Natural killer cell (primary cell): ENCODE measurements at places on chromosomes 5 and 9. TPM values are rescaled to one million over a fixed set of nuclear protein-coding genes. Genes with fewer than 3 reads are reported as not detected.

GRCh38 chr5:134098690-134099089 lies 15.8 kb upstream of the TCF7 start:
- DNase-seq = no peak

DNA sequence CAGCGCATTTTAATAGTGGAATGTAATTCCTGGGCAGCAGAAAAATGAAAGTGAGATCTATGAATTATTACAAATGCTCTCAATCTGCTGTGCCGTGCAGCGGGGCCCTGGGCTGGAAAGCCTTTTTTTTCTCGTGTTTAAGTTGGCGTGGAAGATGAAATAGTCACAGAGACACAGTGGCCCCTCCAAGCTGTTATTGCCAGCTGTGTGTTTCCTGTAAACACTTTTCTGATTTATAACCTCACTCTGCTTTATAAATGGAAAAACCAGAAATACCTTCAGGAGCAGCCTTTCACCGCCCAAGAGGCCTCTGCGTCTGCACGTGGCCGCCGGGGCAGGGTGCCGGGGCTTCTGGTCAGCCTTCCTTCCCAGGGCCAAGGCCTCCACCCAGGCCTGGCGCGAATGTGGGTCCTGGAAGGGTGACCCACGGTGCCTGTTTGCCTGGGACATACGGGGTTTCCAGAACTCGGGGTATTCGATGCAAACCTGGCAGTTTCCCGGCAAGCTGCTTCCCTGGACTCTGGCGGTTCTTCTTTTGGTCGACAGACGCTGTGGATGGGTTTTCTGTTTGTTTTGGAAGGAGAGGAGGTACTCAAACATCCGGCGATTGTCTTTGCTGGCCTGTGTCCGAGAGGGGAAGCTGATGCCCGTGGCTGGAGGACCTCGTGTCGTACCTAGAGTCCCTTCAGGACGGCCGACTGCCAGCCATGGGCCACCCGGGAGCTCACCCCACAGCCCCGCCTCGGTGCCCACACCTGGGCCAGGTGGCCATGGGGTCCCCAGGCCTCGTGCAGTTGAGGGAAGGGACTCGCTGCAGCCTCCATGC lies 256.7 kb downstream of the PARP8 start:
- no peak for DNase-seq

DNA sequence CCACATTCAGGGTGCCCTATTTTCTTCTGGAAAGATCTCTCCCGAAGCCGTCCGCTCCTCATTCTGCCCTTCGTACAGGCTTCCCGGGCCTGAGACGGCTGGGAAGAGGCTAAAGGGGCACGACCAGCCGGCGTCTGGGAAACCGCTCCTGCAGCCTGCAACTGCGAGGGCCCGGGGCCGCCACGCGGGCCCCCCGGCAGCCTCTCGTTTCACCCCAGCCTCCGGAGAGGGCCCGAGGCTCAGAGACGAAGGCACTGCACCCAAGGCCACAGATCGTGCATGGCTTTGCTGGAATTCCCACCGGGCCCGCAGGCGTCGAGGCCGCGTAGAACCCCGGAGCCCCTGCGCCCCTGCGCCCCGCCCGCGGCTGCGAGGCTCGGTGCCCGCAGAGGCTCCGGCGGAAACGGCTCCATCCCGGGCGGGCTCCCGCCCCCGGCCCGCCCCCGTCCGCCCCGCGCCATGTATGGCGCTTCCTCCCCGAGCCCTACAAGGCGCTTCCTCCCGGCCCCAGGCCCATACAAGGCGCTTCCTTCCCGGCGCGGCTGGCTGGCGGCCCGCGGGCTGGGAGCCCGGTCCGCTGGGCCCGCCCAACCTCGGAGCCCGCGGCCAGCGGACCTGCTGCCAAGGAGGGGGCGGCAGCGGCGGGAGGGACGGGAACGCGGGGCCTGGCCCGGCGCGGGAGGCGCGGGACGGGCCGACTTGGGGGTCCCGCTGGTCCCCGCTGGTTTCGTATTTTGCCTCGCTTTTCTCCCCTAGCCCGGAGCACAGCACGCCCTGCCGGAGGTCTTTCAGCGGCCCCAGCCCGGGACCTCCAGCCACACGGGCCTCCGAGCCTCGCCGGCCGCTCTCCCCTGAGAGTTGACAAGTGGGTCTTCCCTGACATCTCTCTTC lies 26.6 kb downstream of the EGR1 start:
- peak; percentile 75 for DNase-seq

DNA sequence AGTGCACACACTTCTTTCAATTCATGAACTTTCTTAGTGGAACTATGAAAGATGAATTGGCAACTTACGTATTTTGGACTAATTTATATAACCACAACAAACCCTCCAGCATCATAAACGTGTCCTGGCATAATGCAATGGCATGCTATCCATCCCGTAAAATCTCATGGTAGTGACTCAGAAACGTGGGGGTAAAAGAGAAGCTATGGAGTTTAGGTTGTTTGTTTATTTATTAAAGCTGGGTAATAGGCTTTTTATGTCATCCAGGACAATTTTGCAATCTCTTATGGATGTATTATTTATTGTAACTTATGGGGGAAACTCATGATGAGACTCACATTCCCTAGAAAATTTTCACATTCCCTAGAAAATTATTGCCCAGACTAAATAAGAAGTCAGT lies 106.3 kb downstream of the GDA start:
- no peak for DNase-seq

- no peak for DNase-seq
Observed at GRCh38 chr9:4137234-4137633, 162.6 kb downstream of the GLIS3 start.

DNA sequence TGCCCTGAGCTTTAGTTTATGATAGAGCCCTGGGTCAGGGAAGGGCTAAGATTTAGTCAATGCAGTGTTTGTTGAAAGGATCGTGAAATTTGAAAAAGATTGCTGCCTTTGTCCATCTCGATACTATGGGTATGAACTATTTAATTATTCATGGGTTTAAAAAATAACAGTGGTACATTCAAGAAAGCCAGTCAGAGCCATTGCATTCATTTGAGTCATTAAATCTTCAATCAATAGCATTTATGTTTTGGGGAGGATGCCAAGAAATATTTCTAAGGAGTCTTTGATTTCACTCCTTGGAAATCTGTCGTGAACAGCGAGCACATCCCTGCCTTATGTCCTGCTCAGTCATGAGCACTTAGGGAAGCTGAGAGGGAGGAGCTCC lies 54.4 kb upstream of the LRRTM2 start:
- no peak for DNase-seq

GRCh38 chr9:93376411-93376810 lies 75.1 kb upstream of the FAM120A start:
- no peak for DNase-seq

DNA sequence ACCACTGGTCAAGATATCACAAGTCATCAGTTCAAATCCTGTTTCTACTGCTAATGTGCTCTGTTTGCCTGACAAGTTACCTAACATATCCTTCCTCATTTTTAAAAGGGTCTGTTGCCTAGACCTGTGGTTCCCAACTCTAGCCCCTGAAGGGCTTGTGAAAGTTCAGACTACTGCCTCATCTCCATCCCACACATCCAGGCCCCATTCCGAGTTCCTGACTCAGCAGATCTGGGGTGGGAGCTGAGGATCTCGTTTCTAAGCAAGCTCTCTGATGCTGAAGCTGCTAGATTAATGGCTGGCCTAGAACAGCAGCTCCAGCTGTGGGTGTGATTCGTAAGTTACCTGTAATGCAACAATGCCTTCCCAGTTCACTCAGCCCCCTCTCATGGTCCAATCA lies 32.5 kb downstream of the S1PR3 start:
- DNase-seq = no peak

- no peak for DNase-seq
Observed at GRCh38 chr5:169970339-169970738, 10.0 kb downstream of the INSYN2B start.

GRCh38 chr9:119763260-119763659 lies 394.0 kb upstream of the BRINP1 start:
- DNase-seq = no peak

- DNase-seq = peak; percentile 50
Observed at GRCh38 chr9:22010866-22011625, 1.9 kb upstream of the CDKN2B start.

DNA sequence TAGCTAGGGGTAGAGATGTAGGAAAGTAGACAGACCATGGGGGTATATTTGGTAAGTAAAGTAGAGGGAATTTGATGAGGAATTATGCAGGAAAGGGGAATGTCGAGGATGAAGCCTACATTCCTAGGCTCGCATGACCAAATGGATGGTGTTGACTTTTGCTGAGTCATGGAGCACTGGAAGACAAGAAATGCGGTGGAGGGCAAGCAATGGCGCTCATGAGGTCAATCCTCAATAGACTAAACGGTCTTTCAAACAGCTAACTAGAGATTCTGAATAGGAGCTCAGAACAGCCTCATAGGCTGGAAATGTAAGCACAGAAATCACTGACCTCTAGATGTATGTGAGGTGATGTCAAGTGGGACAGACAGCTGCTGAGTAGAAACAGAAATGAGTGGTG lies 50.7 kb upstream of the FST start:
- no peak for DNase-seq

GRCh38 chr5:155307229-155307628 lies 293.7 kb downstream of the KIF4B start:
- no peak for DNase-seq

DNA sequence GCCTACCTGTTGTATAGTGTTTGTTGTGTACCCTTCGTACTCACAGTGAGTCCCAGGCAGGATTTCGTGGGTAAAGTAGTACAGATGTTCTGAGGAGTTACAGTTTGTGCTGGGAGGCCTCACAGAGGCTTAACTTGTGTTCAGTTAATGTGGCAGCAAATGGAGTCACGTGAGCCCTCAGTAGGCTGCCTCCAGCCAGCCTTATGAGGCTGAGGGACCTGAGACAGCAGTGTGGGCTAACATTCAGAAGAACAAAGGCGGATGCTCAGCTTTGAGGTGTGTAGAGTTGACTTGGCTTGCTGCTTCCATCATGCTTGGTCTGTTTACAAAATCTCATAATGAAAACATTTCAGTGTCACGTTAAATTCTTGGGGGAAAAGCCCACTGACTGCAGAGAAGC lies 118.1 kb downstream of the TRIO start:
- DNase-seq = peak; percentile 3

GRCh38 chr9:5908918-5909317 lies 18.2 kb downstream of the MLANA start:
- no peak for DNase-seq

GRCh38 chr9:135726138-135726853 lies 24.3 kb downstream of the KCNT1 start:
- no peak for DNase-seq

DNA sequence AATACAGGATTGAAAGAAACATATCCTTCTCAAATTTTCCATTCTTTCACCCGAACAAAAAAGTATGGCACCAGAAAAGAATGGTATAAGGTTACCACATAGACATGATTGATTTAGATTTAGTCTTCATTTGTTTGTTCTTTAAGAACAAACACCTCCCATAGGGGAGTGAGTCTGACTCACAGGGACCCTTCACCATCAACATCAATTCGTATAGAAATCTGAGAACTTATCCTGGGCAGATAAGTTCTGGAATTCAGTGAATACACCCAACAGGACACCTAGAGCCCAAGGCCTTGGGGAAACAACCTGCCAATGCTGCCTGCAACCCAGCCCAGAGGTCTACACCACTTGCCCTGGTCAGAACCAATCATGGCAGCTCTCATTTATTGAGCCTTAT lies 46.2 kb downstream of the LHFPL2 start:
- no peak for DNase-seq

- no peak for DNase-seq
Observed at GRCh38 chr9:111076519-111076918, 38.2 kb upstream of the LPAR1 start.

DNA sequence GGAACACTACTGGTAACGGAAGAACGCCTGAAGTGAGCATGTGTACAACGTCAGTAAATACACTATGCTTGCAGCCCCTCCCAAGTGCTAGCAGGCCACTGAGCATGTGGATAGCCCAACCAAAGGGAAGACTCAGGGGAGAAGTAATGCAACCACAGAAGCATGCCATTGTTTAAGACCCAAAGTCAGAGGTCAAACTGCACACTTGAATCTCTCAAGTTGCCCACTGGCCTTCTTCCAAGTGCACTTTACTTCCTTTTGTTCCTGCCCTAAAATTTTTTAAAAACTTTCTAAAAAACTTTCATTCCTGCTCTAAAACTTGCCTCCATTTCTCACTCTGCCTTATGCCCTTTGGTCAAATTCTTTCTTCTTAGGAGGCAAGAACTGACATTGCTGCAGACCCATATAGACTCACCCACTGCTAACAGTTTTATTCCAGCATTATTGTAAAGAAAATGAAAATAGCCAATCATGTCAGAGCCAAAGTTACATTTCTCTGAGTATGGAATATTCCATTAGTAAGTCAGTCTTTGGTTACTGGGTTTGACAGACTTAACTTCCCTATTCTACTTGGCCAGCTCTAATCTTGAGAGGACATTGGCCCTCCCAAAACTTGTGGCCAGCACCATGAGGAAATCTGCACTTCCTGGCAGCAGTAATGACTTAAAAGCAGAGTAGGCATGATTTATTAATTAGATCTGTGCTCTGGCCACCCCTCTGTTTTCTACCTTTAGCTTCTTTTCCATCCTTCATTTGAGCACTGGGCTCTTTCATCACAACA lies 76.9 kb downstream of the TSSK1B start:
- DNase-seq = no peak

GRCh38 chr9:1353291-1353690 lies 303.1 kb downstream of the DMRT2 start:
- no peak for DNase-seq

Gene PCDHGC3
- 0.75 TPM for total RNA-seq

Gene FBN2
- total RNA-seq = 0.58 TPM

Gene NTNG2
- 32.6 TPM for total RNA-seq

Gene IL4
- not detected for total RNA-seq

Gene MEF2C
- 9.2 TPM for total RNA-seq

Gene PPP3R2
- total RNA-seq = not detected

Gene FAT2
- not detected for total RNA-seq
